Pulmonary artery endothelial cell (primary cell): ENCODE measurements at places on chromosomes 12 and 14. TPM values are rescaled to one million over a fixed set of nuclear protein-coding genes. Genes with fewer than 3 reads are reported as not detected.

The ITGA7 gene
- total RNA-seq, result 0.04 and 0.20 TPM in 2 replicates

The STYK1 gene
- 21.8 and 25.5 TPM in 2 replicates for total RNA-seq

The DHRS4L2 gene
- 15.8 and 18.3 TPM in 2 replicates for total RNA-seq

The PTGR2 gene
- total RNA-seq, result 1.9 TPM in 2 replicates

The LGR5 gene
- total RNA-seq, result not detected in 2 replicates

The TMEM179 gene
- total RNA-seq, result 0.13 TPM in 1 of 2 replicates, not detected in the other

The AQP5 gene
- 0.07 and 0.60 TPM in 2 replicates for total RNA-seq
